Smooth muscle cell of the coronary artery (primary cell): ENCODE measurements at places on chromosomes 4 and X. TPM values are rescaled to one million over a fixed set of nuclear protein-coding genes. Genes with fewer than 3 reads are reported as not detected.

FGFRL1 gene
- 20.1 and 25.5 TPM in 2 replicates for total RNA-seq

RTL3 gene
- 0.12 TPM in 1 of 2 replicates, not detected in the other for total RNA-seq

HTN3 gene
- total RNA-seq, result not detected in 2 replicates

ARSJ gene
- total RNA-seq, result 12.3 and 22.5 TPM in 2 replicates

USP17L28 gene
- not detected in 2 replicates for total RNA-seq

NEUROG2 gene
- total RNA-seq, result not detected in 2 replicates

STK26 gene
- 1.1 and 1.4 TPM in 2 replicates for total RNA-seq

VCX3B gene
- not detected in 2 replicates for total RNA-seq

BST1 gene
- 11.1 and 16.8 TPM in 2 replicates for total RNA-seq

DHX15 gene
- total RNA-seq, result 93.4 and 127 TPM in 2 replicates

FNIP2 gene
- 14.7 and 40.3 TPM in 2 replicates for total RNA-seq

GRIPAP1 gene
- 27.9 and 28.1 TPM in 2 replicates for total RNA-seq

ZBED1 gene
- total RNA-seq, result 27.7 and 36.5 TPM in 2 replicates

MTMR8 gene
- 0.08 TPM in 1 of 2 replicates, not detected in the other for total RNA-seq

GPR34 gene
- not detected in 2 replicates for total RNA-seq

MAGED4B gene
- total RNA-seq, result 31.1 and 33.7 TPM in 2 replicates

SCML2 gene
- total RNA-seq, result 0.30 and 0.59 TPM in 2 replicates

CLDN22 gene
- 0.23 TPM in 1 of 2 replicates, not detected in the other for total RNA-seq

XAGE1B gene
- total RNA-seq, result not detected in 2 replicates

PAGE4 gene
- not detected in 2 replicates for total RNA-seq

PPM1K gene
- total RNA-seq, result 20.3 and 32.8 TPM in 2 replicates

SOD3 gene
- total RNA-seq, result 5.8 and 66.9 TPM in 2 replicates

HOPX gene
- 0.23 TPM in 1 of 2 replicates, not detected in the other for total RNA-seq

GRXCR1 gene
- total RNA-seq, result not detected in 2 replicates
